ENCODE measurements at places on chromosomes 2 and 18. TPM values are rescaled to one million over a fixed set of nuclear protein-coding genes. Genes with fewer than 3 reads are reported as not detected.

GRCh38 chr18:37575646-37576045 lies 10.0 kb upstream of the CELF4 start:
- DNase-seq, result no peak

GRCh38 chr2:99957332-99958133 lies 184.9 kb downstream of the AFF3 start:
- no peak for DNase-seq

DNA sequence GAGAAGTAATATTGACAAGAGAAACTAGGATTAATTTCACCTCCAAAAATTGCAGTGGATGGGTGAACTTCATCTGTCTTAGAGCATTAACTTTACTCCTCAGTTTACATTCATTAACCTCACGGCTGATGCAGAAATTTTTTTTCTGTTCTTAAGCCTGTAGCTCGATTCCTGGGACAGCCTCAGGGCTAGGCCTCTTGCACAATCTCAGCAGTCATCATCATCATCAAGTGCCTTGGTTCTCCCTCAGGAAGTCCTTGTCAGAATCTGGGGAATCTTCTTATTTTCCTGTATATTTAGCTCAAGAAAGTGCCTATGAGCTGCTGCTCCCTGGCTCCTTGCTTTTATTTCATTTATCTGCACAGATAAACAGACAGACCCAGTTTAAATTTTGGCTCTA lies 1272.2 kb upstream of the LRRTM1 start:
- peak; percentile 1 for DNase-seq

The LTBP1 gene
- 6.6 TPM for total RNA-seq

- no peak for DNase-seq
Measured at GRCh38 chr2:53033411-53033810, 734.2 kb upstream of the CHAC2 start.

DNA sequence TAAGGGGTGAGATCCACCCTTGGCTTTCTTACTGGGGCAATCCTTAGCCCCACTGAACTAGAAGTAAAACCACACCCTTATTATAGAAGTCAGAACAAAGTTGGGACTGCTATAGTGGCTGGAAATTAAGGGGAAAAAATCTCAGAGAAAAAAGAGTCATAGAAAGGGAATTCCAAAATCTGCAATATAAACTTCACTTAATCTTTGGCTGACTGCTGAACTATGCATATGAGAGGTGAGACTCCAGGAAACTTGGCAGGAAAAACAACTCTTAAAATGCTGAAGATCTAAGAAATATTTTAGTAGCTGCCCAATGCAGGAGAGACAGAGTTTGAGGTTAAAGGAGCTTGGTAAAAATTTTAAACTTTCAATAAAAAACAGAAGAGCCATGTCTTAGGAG lies 201.8 kb upstream of the FN1 start:
- no peak for DNase-seq

- no peak for DNase-seq
Measured at GRCh38 chr2:56444339-56444738, 260.5 kb downstream of the CCDC85A start.

- DNase-seq, result no peak
Measured at GRCh38 chr2:112588611-112589045, 4.2 kb downstream of the CHCHD5 start.

The ZEB2 gene
- 0.26 TPM for total RNA-seq

All from bronchial epithelial cell (primary cell).